ENCODE measurements at places on chromosomes 1 and 21. TPM values are rescaled to one million over a fixed set of nuclear protein-coding genes. Genes with fewer than 3 reads are reported as not detected.

DNA sequence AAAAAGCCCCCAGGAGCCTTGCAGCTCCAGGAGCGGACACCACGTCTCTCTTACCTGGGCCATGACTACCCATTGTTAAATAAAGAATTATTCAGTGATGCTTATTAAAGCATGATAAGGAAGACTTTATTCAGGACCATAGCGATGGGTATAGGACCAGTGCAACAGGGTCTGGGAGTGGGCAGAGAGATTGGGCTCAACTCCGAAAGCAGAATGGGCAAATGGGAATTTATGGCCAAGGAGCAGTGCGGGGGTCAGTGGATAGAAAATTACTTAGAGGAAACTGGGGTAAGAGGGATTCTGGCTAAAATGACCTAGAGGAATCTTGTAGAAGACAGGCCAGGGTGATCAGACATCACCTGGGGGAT is 580 bp upstream of the ATP5PO start:
- no peak for DNase-seq

DNA sequence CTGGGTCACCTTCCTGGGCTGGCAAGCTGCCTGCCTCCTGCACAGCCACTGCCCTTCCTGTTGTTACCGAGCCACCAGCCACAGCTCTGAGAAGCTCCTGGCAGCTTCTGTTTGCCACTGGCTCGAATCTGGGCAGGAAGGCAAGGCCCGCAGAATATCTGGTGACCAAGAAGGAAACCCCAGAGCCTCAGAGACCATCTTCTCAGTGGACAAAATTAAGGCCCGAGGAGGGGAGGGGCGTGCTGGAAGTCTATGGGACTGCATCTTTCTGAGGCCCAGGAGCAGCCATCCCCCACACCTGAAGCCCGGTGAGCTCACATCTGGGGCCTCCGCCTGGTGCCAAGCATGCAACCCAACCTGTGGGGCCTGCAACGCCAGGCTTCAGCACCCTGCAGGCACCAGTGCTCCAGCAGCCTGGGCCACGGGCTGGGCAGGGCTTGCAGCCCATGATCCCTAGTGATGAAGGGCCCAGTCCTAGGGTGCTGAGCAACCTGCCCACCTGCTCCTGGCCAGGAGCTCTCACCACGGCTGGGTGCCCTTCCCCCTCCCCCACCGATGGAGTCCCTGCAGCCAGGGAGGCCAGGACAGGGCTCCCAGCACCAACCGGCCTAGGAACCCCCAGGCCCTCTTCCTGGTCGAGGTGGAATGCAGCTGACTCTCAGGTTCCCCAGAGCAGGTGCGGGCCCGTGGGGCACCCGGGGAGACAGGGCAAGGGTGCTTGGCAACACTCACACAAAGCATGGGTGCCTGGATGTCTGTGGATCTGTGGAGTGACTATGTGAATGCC is 879 bp downstream of the CPTP start:
- peak; percentile 84 for DNase-seq

DNA sequence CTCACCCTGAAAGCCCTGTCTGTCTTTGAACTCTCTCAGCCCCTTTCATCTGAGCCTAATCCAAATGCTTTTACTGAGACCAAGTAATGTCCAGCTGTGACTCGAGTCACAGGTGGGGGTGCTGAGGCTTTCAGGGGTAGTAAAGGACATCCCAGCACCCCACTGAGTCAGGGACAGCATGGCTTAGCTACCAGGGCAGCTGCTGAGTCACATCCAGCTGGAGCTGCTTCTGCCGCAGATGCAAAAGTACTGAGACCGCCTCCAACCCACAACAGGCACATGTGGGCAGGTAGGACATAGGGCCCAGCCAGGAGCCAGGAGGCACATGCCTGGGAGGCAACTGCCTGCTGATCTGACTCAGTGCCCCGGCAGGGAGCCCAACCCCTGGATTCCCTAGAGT is 6.7 kb upstream of the VSIG8 start:
- DNase-seq, result no peak

GRCh38 chr1:231792634-231793033 is 166.0 kb downstream of the DISC1 start:
- no peak for DNase-seq

GRCh38 chr21:26007951-26008498 is 162.5 kb downstream of the APP start:
- DNase-seq, result no peak

ATP1A4 gene
- 0.40 TPM for total RNA-seq
